ENCODE measurements at places on chromosomes 6 and 20.
A peak's percentile ranks its signal among the peaks of the same experiment; 100 is the strongest.

DNA sequence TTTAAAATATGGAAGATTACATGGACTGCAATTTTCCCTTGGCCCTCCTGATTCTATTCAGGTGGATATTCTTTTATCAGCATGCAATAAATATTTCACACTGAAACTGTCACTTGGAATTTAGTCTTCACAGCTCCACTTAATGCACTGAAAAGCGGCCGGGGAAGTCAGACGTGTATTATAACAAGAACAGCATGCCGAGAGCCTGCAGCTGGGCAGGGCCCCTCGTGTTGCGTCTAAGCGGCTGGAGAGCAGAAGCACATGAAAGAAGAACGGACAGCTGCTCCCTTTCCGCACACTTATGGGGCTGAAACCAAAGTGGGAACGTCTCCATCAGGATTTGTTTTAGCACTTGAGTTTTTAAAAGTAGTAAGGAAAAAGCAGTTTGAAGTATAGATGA, 57.2 kb downstream of the LYRM4 start:
- no peak for DNase-seq

DNA sequence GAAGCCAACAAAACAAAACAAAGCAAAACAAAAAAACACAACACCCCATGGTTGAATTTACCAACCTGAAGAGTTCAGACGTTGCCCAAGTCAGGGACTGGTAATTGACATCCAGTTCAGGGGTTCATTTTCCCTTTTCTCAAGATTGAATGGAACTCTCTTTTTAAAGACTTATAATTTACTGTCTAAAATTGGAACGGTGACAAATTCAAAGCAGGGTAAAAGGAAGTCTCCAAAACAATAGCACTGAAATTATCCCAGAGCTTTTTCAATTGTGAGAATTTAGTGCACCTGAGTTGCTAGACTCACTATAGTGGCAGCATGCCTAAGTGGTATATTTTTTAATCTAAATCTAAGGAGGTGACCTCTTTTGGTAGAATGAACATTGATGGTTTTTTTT, 90.9 kb upstream of the PREP start:
- DNase-seq: no peak

GRCh38 chr20:23212464-23212995, 126.4 kb upstream of the CD93 start:
- DNase-seq: no peak

- no peak for DNase-seq
Measured at GRCh38 chr20:47648943-47649342, 136.3 kb downstream of the SULF2 start.

GRCh38 chr6:49499126-49499525, 597 bp upstream of the GLYATL3 start:
- no peak for DNase-seq

DNA sequence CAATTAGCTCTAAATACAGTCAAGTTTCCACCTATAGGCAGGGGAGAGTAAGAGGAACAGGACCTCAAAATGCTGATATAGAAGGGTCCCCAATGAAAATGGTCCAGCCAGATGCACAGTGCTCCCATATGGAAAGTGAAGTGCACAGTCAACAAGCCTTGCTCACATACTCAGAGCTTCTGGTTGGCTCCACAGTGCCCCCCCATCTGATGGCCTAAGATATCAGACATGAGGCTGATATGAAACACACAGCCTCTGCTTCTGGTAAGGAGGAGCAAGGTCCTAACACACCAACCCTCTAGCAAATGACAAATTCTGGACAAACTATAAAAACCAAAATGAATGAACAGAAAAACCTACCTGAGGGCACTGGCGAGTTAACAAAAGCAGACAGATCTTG, 111.4 kb upstream of the EMILIN3 start:
- no peak for DNase-seq

GRCh38 chr6:139240161-139241010, 51.4 kb downstream of the TXLNB start:
- DNase-seq: peak; percentile 73

DNA sequence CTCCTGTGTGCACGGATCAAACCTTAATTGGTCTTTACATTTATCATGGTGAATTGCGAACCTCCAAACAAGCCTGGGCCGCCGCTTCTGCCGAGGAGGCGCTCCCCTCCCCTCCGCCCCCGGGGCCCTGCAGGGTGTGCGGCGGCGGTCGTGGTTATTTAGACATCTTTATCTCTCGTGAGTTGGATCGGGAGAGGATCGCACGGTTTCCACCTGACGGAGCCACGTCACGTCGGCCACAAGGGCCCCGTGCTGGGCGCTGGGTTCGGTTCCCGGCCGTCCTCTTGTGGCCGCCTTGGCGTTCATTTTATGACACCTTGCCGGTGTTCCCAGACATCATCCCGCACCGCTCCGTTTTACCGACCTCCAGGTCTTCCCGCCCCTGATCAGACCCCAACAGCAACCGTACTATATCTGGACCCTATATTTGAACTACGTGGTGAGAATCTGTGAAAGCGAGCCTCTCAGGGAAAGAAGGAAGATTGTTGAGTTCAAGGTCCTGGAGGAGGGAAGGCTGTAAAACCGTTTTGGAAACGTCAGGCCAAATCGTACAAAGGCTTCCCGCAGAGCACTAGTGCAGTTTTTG, 1.3 kb upstream of the CNR1 start:
- no peak for DNase-seq

GRCh38 chr6:151176911-151177770, 62.6 kb upstream of the AKAP12 start:
- no peak for DNase-seq

DNA sequence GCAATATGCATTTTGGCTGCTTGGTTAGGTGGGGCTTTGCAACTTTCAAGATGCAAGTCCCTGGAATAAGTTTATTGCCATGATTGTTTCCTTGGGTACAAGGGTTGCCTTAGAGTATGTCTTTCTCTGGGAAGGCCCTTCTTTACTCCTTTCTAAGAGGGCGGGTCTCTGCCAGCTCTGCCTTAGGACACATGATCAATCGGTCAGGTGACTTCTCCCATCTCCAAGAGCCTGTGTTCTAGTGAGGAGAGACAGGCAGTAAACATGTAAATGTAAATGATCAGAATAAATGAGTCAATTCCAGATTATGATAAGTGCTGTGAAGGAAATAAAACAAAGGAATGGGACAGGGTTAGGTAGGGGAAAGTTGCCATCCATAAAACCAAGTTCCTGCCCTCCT, 43.2 kb upstream of the BCAS1 start:
- DNase-seq: no peak

DNA sequence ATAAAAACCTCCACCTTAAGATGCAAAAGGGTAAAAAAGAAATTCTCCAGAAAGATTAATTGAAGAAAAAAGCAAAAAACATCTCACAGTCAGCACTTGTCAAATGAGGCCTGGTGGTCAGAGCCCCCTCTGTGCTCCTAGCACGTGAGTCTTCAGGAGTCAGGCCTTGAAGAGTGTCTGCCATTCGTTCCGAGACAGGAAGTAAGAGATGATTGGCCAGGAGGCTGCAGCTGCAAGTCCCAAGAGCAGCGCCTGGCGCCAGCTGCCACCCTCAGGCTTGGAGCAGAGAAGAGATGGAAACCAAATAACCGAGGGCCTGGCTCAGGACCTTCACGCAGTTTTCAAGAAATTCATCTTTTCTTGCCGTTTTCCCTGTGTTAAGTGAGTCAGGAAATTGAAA, 65.0 kb downstream of the FAM120B start:
- no peak for DNase-seq

DNA sequence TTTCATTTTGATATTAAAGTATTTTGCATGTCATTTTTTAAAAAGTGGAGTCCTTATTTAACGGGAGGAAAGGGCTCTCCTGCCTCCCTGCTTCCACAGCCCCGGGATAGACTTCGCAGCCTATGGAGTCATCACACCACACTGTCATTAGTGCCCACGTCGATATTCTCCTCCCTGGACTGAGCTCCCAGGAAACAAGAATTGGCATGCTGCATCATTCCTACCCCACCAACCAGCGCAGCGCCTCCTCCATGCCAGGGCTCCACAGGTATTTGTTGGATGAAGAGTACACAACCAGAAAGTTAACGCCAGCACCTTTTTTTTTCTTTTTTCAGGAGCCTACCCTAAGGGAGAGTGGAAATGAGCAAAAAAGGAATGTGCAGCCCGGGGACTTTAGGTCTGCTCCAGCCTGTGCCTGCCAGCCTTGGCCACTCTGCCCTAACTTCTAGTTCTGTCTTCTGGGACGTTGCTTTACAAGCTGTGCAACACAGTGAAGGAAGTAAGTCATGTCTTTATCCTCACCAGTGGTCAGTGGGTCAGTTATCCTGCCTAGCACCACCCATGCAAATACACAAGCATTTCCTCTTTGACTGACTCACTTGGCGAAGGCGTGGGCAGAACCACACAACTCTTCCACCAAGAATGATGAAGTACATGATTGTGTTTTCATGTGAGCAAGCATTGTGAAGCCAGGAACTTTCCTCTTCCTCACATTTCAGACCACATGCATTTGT, 180.7 kb upstream of the UST start:
- DNase-seq: no peak

GRCh38 chr6:93376026-93376540, 43.3 kb downstream of the EPHA7 start:
- DNase-seq: no peak

DNA sequence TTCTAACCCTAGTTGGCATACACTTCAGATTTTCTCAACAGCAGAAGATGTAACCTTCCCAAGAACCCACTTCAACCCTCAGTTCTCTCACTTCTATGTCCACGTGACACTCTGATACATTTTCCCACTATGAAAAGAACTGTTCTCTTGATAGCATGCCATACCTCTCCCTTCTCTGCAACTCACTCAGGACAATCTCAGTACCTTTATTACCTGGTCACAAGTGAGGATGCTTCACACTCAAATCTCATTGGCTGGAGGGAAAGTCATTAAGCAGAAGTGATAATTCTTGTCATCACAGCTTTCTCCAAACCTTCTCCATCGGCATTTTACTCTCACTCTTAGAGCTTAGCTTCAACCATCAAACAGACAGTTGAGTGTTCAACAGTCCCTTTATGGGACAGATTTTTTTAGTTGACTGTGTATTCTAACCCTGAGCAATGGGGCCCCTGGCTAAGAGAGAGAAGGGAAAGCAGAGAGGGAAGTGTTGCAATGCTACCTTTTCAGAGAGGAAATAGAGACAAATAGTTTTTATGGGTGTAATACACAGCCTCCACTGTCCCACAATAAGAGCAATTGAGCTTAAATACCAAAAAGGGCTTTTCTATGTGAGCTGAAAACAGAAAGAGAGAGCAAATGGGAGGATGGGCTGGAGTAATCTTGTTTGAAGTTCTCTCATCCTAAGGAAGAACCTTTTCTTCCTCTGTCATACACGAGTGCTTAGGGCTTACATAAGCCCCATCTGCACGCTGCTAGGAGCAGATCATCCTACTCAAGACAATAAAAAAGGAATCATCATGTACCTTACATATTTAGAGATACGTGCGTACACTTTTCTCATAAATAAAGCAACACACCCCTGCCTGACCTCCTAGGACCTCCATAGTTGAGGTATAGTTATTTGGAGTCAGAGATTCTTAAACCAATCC, 16.0 kb downstream of the HLA-DPA1 start:
- no peak for DNase-seq

DNA sequence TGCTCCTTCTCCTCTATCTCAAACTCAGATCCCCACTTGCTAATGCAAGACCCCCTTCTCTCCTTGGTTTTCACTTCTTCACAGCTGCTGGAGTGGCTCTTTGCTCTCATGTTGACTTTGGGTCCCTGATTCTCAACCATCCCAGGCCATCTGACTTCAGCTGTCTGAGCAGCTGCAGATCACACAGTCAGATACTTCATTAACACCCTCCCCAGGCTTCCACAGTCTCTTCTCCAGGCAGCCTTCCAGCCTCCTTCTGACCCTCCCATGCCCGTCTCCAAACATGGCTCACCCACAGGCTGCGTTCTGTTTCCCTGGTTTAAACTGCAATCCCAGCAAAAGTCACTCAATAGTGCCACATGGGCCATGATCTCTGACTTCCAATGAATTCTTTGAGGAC, 65.4 kb downstream of the HIVEP2 start:
- no peak for DNase-seq

DNA sequence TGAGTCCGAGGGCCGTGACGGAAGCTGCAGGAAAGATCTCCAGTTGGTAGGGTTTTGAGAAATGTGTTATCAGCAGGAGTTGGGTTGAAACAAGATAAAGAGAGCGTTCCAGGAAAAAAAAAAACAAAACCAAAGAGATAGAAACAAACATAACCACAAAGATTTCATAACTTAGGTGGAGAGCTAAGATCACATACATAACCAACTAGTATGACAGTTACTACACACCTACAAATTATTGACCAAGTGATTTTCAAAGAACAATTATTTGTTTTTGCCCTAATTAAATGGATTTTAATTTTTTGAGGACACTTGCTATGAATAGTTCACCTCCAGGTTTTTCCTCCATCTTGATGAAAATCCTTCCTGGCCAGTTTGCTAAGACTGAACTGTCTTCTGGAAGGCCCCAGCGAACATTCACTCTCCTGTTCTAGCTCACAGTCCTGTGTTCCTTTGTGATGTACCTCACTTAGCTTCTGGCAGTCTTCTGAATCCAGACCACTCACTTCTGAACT, 69.4 kb downstream of the SNX9 start:
- no peak for DNase-seq

DNA sequence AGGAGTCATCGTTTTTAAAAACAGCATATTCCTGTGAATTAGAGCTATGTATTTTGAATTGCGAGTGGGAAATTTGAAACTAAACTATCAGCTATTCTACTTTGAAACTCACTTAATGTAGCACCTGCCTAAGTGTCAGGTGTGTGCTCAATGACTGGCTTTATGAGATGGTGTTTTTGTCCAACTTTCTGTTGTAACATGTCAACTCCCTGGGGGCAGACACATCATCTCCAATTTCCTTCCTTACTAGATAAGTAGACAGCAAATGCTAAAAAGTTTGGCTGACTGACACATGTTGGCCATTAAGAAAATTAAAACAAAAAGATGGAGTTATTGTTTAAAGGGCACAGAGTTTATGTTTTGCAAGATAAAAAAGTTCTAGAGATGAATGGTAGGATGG, 226.9 kb downstream of the TFAP2B start:
- no peak for DNase-seq

DNA sequence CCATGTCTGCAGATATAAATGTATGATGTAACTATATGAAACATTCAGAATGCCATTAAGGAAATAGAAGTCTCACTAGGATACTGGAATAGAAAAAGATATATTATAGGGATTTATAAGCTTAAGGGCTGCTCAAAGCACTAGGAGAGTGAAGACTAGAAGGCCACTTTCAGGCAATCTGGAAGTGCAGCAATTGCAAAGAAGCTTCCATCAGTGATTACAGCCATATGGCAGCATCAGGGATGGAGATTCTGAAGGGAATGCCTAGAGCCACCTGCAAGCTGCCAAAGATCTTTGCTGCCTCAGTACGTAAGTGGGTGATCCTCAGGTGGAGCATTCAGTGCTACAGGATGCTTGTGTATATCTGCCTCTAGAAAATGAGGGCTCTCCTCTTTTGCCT, 796.2 kb upstream of the EPHA7 start:
- DNase-seq: peak; percentile 28

DNA sequence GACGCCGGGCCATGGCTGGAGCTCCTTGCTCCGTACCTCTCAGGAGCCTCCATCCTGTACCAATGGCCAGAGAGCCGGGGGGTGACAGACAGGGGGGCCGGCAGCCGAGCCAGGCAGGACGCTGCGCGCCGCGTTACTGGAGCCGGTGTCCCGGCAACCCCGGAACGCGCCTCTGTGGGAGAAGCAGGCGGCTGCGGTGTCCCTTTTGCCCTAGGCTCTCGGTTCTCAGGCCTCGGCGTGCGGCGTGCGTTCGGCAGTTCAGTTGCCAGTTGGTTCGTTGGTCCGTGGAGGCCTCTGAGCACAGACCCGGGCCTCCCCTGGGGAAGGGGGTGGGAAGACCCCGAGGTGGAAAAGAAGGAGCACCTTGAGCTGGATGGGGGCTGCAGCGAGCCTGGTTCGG, at the start of gene SPATS1:
Gene SPATS1, plus strand, starts transcription at position 162 of the 400 bp plus-strand sequence. CDS start 446 bp downstream, outside the sequence.
- no peak for DNase-seq

GRCh38 chr20:40305303-40305702, 383.7 kb downstream of the MAFB start:
- no peak for DNase-seq
